Ovary (tissue), 10 donors: ENCODE measurements at places on chromosomes 16 and 17.

GRCh38 chr17:46063241-46063640 is 64.2 kb downstream of the STH start:
- no peak for DNase-seq

DNA sequence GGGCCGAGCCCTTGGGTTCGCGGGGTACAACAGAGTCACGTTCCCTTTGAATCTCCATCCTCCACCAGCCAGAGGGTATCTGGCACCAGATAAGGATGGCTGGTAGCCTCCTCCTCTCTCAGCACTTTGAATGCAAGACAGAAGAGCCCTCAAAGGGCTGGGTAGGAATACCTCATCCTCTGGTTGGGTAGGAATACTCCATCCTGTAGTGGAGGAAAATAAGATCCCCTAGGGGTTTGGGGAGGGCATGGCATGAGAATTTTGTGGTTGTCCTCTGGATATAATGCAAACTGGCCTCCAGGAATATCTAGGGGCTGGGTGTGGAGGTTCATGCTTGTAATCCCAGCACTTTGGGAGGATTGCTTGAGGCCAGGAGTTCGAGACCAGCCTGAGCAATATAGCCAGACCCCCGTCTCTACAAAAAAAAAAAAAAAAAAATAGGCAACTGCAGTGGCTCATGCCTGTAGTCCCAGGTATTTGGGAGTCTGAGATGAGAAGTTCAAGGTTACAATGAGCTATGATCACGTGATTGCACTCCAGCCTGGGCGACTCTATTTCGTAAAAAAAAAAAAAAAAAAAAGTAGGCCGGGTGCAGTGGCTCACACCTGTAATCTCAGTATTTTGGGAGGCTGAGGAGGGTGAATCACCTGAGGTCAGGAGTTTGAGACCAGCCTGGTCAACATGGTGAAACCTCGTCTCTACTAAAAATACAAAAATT is 2.7 kb downstream of the IGFBP4 start:
- no peak for DNase-seq

DNA sequence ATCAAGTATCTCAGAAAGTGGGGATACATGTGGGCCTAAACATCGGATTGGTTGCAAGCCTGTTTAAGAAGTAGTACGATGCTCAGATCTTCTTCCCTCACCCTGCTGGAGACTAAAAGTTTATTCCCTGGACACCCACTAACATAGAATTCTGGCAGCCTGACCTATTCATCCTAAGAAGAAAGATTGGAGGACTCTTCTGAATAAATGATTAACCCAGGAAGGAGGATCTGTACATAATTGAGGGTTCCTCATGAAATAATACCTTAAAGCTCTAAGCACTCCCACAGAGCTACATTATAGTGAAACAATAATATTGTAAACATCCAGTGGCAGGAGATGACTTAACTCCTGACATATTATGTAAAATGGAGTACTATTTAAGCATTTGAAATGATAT is 111.7 kb downstream of the NLK start:
- DNase-seq, result no peak

- no peak for DNase-seq
Observed at GRCh38 chr17:6903326-6903900, 71.9 kb upstream of the TEKT1 start.

GRCh38 chr16:88651276-88651988 is 579 bp upstream of the CYBA start:
- DNase-seq, result no peak

DNA sequence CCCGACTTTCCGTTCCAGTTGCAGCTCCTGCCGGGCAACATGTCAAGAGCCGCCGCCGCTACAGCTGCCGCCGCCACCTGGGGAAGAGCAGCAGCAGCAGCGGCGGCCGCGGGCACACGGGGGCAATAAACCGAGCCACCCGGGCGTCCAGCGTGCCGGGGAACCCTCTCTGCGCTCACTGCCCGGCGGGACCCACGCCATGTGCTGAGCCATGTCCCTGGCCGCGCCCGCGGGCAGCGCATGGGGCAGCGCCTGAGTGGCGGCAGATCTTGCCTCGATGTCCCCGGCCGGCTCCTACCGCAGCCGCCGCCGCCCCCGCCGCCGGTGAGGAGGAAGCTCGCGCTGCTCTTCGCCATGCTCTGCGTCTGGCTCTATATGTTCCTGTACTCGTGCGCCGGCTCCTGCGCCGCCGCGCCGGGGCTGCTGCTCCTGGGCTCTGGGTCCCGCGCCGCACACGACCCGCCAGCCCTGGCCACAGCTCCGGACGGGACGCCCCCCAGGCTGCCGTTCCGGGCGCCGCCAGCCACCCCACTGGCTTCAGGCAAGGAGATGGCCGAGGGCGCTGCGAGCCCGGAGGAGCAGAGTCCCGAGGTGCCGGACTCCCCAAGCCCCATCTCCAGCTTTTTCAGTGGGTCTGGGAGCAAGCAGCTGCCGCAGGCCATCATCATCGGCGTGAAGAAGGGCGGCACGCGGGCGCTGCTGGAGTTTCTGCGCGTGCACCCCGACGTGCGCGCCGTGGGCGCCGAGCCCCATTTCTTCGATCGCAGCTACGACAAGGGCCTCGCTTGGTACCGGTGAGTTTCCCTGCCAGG is 604 bp downstream of the HS3ST3B1 start:
- peak; percentile 21 for DNase-seq

- DNase-seq, result peak; percentile 51
Observed at GRCh38 chr17:42553161-42553818, 567 bp downstream of the HSD17B1 start.

DNA sequence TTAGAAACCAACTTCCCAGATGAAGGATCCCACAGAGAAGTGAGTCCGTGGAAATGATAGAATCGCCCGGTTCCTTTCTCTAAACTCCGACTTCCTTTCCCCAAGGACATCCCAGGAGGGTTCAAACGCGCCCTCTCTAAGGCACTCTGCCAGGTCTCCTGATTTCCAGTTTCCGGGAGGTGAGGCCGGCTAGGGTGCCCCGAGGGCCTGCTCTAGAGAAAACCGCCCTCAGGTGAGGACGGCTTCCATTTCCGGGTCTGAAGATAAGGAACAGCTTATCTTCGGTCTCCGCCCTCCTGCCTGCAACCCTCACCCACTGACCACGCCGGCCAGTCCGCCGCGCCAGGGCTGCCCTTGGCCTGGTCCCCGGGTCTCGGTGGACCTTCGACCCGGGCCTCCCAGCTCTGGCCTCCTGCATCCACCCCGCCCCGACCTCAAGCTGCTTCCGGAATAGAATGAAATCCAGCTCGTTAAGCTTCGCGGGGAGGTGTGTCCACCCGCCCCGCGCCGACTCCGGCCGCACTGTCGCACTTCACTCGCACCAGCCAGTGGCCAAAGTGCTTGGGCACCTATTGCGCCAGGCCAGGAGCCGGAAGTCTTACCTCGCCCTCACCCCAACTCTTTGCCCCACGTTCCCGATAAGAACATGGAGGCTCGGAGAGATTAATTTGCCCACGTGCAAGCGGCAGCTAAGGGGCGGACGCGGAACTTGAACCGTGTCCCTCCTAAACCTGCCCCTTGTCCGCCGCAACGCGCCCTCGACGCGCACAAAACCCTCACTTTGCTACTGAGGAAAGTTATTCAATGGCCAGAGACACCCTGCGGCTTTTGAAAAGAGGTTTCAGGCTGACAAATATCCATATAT is 836 bp upstream of the MMP15 start:
- no peak for DNase-seq

- DNase-seq, result no peak
Observed at GRCh38 chr17:65283704-65284103, 146.5 kb downstream of the RGS9 start.
